ENCODE measurements at places on chromosomes 4 and X.

DNA sequence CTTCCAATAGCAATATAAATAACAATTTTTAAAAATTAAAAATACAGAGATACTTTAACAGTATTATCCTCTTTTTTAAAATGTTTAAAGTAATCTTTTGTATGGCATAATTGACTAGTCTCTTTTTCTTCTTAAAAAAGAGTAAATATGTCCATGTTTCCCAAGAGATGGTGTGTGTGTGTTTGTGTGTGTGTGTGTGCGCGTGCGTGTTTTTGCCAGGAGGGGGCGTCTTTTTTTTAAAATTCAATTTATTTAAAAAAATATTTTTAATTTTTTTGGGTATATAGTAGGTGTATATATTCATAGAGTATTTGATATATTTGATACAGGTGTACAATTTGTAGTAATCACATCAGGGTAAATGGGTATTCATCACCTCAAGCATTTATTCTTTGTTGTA is 1073.7 kb downstream of the PCDH7 start:
- no peak for DNase-seq

DNA sequence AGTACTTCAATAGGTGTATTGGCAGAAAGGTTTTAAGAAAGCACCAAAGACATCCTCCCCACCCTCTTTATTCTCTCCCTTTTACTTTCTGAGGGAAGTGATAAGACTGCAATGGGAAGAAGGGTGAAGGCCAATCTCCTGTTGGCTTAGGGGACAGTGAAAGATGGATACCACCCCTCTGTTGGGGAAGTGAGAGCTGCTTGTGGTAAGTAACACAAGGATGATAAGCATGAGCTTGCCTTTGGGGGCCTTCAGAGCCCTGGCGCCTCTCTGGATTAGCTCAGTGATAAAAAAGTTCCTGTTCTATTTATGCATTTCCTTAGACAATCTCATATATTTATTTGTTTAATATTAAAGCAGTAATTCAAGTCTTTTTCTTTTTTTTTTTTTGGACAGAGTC is 5.2 kb upstream of the KLF8 start:
- no peak for DNase-seq

DNA sequence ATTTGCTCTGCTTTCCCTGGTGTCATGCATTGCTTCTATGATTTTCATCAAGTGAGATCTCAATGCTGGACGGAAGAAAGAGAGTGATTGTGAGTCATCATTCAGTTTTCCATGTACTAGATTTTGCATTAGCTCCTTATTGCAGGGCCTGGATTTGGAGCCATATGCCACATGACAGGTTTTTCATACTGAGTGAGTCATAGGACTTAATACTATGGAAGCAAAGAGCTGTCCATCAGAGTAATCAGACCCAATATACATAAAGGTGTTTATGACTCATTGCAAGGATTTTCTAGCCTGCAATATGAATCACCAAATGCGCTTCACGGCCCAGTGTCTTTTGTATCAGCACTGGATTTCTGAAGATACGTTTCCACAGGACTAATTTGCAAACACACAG is 11.2 kb upstream of the TFDP3 start:
- DNase-seq, result peak; percentile 0

GRCh38 chrX:53538781-53539180 is 104.6 kb upstream of the HSD17B10 start:
- DNase-seq, result no peak

- no peak for DNase-seq
These were observed 66.3 kb upstream of the MAD2L1 start for GRCh38 chr4:120132935-120133334.

GRCh38 chrX:85084770-85085393 is 81.2 kb downstream of the APOOL start:
- DNase-seq, result peak; percentile 14

DNA sequence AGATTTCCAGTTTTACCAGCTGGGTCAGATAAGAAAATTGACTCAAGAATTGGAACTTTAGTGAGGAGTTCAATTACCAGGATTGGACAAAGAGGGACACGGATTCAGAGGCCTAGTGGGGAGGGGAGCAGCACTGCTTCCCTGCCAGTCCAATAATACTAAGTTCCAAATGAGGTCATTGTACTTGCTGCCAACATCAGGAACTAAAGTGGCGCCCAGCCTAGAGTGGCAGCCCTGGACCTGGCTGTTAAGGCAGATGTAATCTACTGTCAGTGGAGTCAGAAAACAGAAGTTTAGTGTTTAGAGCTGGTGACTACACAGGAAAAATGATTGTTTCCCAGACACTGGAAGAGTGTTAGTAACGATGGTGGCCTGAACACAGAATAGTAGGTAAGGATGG is 42.7 kb upstream of the RAPGEF2 start:
- no peak for DNase-seq

All from ACHN (cell line).